ENCODE measurements at places on chromosomes 7 and 10.

- DNase-seq: no peak
These were observed 10.2 kb downstream of the BZW2 start for GRCh38 chr7:16656141-16656540.

- no peak for DNase-seq
These were observed 52.4 kb downstream of the SHH start for GRCh38 chr7:155759740-155760430.

GRCh38 chr7:38309555-38309954 is 36.1 kb upstream of the TARP start:
- no peak for DNase-seq

DNA sequence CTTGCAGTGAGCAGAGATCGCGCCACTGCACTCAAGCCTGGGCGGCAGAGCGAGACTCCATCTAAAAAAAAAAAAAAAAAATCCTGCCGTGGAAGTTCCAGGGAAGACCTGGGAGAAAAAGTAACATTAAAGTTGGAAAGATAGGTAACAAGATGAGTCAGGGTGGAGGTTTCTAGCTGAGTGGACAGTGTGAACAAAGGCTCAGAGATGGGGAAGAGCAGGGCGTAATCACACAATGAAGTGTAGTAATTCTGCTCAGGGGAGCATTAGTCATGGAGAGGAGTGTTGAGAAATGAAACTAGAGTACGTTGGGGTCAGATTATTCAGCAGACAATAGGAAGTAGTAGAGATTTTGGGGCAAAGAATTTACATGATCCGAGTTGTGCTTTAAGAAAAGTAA is 21.6 kb upstream of the WASL start:
- DNase-seq: peak; percentile 4

DNA sequence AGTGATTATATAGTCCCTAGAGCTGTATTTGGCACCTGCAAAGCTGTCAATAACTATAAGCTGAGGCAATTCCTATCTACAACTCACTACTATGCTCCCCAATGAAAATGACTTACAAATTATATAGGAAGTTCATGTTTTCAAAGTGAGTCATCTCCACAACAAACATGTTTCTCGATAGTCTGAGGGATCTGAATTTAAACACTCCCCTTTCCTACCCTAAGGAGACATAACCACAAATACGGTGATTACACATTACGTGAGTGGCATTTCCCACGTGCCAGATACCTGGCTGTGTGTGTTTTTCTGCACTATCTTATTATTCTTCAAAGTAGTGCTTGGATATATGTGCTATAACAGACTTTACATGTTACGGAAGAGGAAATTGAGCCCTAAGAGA is 122.5 kb upstream of the C1QL3 start:
- no peak for DNase-seq

DNA sequence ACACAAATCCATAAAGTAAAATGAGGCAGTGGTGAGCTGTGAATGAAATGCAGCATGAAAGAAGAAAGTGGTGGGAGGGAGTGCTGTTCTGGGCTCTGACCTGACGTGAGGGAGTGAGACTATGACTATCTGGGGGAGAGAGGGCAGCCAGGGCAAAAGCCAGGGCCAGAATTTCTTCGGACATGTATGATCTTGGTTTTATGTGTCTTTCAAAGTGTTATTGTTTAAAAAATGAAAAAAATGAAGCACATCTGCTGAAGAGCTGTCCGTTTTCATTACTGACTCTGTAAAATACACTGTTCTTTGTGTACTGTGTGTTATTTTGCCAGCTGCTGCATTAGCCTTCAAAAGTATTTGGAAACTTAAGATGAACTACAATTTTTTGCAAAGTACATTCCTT is 70.2 kb upstream of the KLF14 start:
- peak; percentile 65 for DNase-seq
